Mucosa of descending colon (tissue), 3 donors: ENCODE measurements at places on chromosomes 16 and 17. TPM values are rescaled to one million over a fixed set of nuclear protein-coding genes. Genes with fewer than 3 reads are reported as not detected.
A peak's percentile ranks its signal among the peaks of the same experiment; 100 is the strongest.

DNA sequence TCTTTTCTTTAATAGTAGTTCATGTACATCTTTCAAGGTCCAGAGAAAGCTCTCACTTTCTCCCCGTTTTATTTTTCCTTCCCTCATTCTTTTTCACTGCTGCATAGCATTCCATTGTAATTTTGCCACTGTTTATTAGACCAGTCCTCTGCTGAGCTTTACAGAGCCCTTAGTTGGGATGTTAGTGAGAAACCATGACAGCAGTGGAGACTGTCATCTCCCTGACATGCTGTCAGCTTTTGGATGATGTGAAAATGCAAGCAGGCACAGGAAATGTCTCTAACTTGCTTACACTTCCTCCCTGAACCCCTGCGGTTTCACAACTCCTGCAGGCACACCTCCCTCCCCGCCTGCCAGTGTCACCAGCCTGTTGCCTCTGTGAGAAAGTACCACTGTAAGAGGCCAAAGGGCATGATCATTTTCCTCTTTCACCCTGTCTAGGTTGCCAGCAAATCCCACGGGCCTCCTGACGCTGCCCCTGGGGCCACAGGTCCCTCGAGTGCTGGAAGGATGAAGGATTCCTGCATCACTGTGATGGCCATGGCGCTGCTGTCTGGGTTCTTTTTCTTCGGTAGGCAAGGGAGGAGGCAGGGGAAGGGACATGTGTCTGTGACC lies at the start of gene ITGAL:
ITGAL (plus strand) TSS at position 415 of the 615 bp plus-strand sequence; CDS start at position 511, 96 bp downstream.
- DNase-seq: peak; percentile 61

GRCh38 chr17:37610971-37611370 lies 1.8 kb upstream of the SYNRG start:
- no peak for DNase-seq

DNA sequence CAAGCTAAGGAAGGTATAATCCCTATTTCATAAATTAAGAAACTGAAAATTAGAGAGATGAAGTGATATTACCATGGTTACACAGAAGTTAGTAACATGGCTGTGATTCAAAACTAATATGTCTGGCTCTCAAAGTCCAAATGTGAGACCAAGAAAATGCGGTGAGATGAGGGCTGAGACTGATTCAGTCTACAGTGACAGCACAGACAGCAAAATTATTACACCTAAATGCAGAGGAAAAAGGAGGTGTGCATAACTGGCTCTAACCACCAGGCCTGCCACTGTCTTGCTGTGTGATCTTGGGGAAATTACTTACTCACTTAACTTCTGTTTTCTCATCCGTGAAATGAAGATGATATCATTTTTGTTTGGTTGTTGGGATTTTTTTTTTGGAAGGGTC lies 270.0 kb upstream of the SOX9 start:
- DNase-seq: no peak

DNA sequence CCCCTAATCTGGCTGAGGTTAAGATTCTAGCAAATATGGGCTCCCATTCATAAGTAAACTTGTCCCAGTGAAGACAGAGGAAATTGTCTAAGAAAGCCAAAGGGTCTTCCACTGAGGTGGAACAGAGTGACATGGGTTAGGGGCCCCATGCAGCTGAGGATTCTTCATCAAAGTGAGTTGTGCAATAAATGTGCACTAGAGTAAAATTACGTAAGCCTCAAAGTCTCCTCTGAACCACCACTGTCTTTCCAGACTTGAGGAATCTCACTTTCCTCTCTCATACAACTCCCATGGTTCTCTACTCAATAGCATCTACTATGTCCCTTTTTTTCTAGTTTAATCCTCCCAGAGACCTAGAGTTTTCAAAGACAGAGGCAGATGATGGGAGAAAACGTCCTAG lies 132.4 kb downstream of the CA10 start:
- DNase-seq: no peak

- DNase-seq: no peak
Measured at GRCh38 chr17:5506307-5506706, 19.9 kb downstream of the MIS12 start.

- DNase-seq: no peak
Measured at GRCh38 chr16:87849419-87850008, 19.8 kb downstream of the SLC7A5 start.

- no peak for DNase-seq
Measured at GRCh38 chr17:67990909-67991308, 5.4 kb downstream of the C17orf58 start.

DNA sequence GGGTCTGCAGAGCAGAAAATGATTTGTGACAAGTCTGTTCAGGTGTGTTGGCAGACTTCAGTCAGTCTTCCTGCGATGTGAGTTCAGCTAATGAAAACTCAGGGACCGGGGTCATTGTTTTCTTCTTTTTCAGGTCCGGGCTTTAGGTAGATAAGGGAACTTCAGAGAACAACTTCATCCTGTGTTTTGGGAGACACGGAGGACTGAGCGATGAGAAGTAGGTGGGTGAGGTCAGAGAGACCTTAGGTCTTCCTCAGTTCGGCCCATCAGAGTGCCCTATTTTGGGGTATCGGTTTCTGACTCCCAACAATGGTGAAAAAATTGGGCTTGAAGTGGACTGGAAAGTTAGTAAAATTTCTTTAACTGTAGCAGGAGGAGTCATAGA lies 88.9 kb upstream of the ATF7IP2 start:
- no peak for DNase-seq

DNA sequence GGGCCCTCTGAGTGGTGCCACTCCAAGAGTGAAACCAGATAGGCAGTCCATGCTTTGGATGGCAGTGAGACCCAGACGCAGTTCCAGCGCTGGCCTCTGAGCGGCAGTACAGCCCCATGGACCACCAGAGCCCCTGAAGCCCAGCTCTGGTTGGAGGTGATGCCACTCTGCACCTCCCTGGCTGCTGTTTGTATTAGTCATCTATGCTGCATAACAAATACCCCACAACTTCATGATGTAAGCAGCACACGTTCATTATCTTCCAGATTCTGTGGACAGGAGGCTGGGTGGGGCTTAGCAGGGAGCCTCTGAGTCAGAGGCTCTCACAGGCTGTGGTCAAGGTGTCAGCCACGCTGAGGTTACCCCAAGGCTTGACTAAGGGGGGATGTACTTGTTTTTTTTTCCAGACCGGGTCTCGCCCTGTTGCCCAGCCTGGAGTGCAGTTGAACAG lies 5.1 kb upstream of the NME4 start:
- peak; percentile 71 for DNase-seq

DNA sequence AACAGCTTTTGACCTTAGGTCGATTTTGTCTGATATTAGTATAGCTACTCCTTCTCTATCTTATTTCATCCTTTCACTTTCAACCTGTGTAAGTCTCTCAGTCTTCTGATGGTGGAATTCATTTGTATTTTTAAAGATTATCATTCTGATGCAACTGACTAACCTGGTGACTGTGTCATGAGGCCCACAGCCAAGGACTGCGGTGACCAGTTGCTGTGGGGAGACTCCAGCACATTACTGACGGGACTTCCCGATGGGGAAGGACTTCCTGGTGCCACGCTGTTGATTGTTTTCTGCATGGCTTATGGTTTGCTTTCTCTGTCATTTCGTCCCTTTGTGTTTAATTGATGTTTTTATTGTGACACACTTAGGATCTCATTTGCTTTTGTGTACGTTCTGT lies 34.2 kb downstream of the RMI2 start:
- DNase-seq: peak; percentile 36

- DNase-seq: no peak
Measured at GRCh38 chr16:19228575-19228974, 57.0 kb upstream of the CLEC19A start.

The KRT27 gene
- total RNA-seq: not detected

The KRT20 gene
- total RNA-seq: 553 TPM

The CYGB gene
- 10.6 TPM for total RNA-seq

The CDH11 gene
- 24.7 TPM for total RNA-seq

The SLC47A1 gene
- 2.9 TPM for total RNA-seq

The SLC25A19 gene
- 15.6 TPM for total RNA-seq
